GM13976 (cell line): ENCODE measurements at places on chromosomes 7 and 10.

GRCh38 chr7:67377939-67378862 is 381.6 kb downstream of the TYW1 start:
- peak; percentile 79 for DNase-seq

GRCh38 chr10:10919976-10920375 is 97.7 kb upstream of the CELF2 start:
- no peak for DNase-seq

DNA sequence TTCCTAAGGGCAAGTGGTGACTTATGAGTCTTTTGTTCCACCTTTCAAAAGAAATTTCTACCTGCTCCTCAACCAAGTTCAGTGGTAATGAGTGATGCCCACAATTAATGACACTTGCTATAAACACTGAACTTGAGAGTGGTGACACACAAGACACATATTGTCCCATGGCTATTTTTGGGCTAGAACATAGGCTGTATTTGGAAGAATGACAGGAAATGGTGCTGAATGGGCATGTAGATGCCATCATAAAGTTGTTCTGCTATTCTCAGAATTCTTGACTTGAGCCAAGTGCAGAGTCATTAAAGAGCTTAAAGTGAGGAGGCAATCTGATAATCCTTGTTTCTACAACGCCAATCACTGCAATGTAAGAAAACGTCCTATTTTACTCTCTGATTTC is 313.3 kb downstream of the AGMO start:
- no peak for DNase-seq

DNA sequence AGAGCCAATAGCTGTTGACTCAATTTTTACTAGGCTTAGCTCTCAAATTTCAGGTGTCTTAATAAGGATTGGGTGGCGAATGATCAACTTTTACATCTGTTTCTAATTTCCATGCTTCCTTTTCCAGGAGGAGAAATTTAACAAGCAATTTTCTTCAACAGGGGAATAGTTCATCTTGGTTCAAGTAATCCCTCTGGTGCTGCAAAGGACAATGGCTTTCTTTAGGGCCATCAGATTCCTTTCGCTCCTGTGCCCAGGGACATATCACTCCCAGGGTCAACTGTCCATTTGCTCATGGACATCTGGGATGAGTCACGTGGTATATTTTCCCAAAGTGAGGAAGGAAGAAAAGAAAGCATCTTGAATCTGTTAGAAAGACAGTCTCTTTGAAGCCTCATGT is 313.3 kb downstream of the FRMD4A start:
- DNase-seq: no peak

- no peak for DNase-seq
Measured at GRCh38 chr7:5692112-5692844, 89.2 kb downstream of the RNF216 start.

- no peak for DNase-seq
Measured at GRCh38 chr10:74207691-74208480, 56.9 kb downstream of the ADK start.

DNA sequence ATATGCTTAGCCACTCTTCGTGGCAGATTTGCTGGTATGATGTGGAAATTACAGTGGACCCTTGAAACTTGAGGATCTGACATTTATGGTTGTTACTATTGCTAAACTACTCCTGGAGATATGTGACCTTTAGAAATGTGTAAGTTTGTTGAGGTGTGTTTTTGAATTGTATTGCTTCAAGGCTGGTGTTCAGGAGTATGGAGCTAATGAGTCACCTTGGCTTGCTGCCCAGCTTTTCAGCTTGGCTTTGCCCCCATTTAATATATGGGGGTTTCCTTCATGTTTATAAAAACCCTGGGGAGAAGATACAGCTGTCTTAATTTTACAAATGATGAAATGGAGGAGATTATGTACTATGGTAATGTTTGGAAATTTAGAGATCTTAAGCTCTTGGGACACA is 11.6 kb downstream of the HBP1 start:
- no peak for DNase-seq

- DNase-seq: peak; percentile 75
Measured at GRCh38 chr10:102230861-102231356, 4.8 kb downstream of the ELOVL3 start.

DNA sequence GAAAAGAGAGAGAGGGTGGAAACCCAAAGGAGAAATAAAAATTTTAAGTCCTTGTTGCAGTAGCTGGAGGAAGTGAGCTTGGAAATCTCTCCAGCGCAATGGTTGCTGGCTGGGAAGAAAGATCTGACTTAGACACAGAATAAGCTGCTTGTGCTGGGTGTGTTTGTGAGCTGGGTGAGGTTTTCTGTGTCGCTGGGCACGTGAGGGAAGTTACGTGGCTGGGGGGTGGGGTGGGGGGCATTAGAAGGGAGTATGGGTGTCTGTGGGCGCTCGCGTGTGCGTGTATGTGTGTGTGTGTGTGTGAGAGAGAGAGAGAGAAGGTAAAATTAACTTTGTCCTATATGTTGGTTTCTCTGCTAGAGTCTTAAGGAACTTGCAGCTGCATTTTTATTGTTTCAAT is 11.6 kb downstream of the TCF7L2 start:
- DNase-seq: no peak

DNA sequence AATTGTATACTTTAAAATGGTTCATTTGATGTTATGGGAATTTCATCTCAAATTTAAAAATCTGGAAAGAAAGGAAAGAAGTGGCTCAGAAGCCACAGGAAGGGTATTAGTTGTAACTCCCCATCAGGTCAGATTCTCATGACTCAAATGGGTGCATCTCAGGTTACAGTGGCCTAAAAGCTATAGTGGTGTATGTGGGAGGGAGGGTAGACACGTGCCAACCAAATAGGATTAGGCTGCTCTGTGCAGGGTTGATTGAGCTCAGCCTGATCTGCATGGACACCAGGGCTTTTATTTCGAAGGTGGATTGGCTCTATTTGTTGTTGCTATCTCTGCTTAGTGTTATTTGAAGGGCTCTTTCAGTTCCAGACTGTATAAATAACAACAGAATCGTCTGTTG is 121.5 kb upstream of the PRR15 start:
- DNase-seq: no peak

- no peak for DNase-seq
Measured at GRCh38 chr7:136074843-136075242, 97.7 kb upstream of the MTPN start.

DNA sequence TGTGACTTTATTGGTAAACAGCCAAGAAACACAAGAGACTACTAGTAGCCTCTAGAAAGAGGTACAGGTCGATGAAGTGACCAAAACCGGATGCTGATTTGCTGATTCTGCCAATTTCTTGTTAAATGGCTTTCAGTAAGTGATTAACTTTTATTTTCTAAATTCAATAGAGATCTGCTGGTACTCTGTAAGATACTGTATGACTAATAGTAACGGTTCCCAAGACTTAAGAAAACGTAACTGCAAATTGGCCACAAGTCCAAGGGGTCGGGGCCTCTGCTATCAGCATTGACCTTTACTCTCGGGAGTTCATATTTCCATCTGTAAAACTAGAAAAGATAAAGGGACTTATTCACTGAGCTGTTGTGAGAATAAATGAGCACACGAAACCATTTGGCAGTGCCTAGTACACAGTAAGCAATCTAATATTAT is 1.4 kb downstream of the FAM3C start:
- peak; percentile 17 for DNase-seq
